ENCODE measurements at places on chromosomes 13 and 19.

DNA sequence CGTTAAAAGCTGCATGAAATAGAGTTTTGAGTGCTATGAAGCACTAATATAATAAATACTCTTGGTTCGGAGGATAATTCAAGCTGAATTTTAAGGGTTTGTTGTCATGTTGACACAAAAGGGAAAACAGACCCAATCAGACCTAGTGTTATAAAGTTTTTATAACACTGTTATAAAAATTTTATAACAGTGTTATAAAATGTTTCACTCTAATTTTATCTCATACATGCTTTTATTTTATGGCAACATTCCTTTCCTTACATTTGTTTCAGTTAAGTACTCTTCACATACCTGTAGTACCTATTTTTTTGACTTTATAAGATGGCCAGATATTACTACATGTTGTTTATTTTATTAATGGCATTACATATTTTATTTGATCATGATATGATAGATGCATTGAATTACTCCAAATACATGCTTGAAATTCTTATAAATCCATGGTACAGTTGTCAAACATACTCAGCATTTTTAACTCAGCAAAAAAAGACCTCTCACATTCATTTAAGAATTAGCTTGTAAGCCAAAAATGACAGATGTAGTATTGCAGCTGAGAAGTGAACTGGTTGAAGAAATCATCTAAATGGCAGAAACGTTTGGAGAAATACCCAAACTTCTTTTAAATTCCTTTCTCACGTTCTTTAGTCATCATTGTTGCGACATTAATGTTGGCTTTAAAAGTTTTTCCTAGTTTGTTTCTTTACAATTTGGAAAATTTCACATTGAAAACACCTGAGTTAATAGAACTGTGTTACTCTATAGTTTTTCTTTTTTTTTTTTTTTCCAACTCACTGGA, 104.5 kb downstream of the PIBF1 start:
- DNase-seq = no peak

DNA sequence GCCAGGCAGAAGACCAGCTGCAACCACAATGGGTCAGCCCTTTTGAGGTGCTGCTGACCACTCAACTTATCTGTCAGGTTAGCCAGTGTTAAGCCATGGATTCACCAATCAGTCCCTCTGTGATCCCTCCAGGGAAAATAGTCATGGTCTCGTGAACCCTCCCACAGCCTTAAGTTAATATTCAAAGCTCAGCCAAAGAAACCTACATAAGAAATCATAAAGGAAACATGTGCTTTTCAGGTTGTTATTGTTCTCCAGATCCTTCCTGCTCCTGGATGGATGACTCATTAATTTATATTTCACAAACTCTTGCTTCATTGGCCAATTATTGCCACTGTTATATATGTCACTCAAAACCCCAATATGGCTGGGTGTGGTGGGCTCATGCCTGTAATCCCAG, 161.9 kb downstream of the B3GLCT start:
- DNase-seq = no peak

DNA sequence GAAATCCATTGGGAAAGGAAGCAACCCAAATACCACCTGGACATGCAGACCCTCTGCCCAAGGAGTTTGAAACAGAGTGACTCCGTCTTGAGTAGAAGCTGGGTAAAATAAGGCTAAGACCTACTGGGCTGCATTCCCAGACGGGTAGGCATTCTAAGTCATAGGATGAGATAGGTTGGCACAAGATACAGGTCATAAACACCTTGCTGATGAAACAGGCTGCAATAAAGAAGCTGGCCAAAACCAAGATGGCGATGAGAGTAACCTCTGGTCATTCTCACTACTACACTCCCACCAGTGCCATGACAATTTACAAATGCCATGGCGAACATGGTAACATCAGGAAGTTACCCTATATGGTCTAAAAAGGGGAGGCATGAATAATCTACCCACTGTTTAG, 40.2 kb downstream of the RFXAP start:
- DNase-seq = no peak

- DNase-seq = no peak
These were observed 680.1 kb downstream of the DIAPH3 start for GRCh38 chr13:59483501-59484145.

DNA sequence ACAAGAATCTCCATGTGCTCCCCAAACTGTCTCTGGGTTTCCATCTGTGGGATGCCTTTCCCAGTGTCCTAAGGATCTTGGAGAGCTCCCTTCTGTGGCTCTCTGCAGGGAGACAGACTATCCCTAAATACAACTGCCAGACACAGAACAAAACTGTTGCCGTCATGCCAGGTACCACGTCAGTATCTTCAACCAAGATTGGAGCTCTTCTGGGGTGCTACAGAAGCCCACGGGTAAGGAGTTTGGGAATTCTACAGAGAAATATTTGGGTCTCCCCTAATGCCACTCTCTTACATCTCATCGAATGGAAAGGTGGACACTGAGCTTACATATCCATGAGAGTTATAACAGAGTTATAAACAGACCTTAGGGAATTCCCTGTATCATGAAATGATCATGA, 4.9 kb upstream of the MBD3L3 start:
- DNase-seq = no peak

DNA sequence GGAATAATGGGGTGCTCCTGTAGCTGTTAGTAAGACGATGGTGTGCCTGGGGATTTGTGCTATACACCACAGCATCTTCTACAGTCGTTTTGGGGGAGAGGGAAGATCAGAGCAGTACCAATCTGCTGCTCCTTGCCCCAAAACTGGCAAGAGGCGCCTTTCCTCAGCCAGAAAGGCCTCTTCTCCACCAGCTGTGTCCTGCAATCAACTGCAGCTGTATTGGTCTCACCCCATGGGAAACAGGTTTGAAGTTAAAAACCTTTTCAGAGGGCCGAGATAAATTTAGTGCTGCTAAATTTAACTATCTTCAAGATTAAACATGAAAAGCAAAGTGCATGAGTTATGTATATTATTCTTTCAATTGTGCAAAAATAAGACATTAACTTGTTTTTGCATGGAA, 1.2 kb upstream of the RNASEH2B start:
- no peak for DNase-seq

GRCh38 chr19:291561-292280, 518 bp upstream of the PLPP2 start:
- DNase-seq = no peak

Measured in HAP-1 (cell line).